Calu3 (cell line): ENCODE measurements at places on chromosomes 7 and 10.

GRCh38 chr10:24207341-24207740, 1.6 kb upstream of the KIAA1217 start:
- DNase-seq, result peak; percentile 7

GRCh38 chr7:82291931-82292330, 151.6 kb downstream of the CACNA2D1 start:
- peak; percentile 12 for DNase-seq

DNA sequence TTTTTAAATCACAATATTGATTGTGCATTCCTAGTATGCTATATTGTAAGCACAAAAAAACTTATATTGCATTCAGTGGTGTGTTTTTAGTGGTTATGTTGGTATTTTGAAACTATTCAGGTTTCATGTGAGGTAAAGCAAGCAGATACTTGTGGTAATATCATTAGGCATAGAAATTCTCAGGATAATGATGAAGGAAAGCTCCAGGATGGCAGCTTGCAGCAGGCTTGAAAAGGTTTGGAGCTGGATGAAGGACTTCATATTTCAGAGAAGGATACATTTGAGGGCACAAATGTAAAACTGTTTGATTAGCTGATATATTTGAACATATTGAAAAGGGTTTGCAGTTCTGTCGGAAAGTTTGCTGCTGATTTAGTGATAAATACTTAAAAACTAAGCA, 17.5 kb downstream of the TRIM24 start:
- DNase-seq, result no peak

GRCh38 chr7:116316838-116317628, 106.7 kb downstream of the TES start:
- peak; percentile 63 for DNase-seq

DNA sequence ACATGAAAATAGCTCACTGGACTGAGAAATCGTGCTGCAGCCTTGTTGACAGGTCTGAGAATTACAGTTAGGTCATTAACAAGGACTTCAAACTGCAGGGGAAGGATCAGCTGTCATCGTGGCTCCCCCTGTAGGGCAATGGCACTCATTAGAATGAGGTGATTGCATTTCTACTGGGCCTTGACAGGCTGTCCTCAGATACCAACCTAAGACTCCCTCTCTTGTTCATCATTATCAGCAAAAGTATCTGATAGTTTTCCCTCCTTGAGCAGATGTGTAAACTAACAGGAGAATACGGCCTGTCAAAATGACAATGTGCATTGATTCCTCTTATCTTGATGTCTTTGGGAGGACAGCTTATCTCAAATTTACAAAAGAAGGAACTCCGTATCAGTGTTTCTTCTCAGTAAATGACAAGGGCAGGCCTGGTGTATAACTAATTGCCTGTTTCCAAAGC, 648.5 kb upstream of the LRRN3 start:
- DNase-seq, result peak; percentile 67

- DNase-seq, result no peak
These were observed 24.7 kb upstream of the GRID1 start for GRCh38 chr10:86391236-86391840.

GRCh38 chr10:6283655-6284054, 80.9 kb downstream of the PFKFB3 start:
- no peak for DNase-seq

GRCh38 chr7:44505595-44505994, 15.1 kb upstream of the NUDCD3 start:
- DNase-seq, result no peak

DNA sequence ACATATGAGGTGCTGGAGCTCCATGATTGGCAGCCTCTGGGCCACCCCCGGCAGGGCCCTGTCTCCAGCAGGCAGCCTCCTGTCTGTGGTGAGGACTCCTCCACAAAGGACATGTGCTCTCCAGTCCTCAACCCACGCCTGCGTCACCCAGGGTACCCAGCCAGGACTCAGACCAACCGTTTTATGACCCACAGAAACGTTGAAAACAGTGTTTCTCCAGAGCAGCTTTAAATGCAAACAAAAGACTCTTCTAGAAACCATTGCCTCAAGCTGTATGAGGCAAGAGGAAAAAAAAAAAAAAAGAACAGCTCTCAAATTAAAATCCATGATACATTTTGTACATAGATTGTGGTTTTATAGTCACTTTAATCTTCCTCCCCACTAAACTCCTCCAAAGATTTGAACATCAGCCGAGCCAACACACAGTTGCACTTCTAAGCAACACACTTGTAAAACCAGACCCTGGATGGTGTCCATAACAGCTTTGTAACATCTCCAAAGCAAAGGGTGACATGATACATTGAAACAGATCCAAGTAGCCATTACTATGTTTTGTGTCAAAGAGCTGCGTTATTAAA, 175.0 kb upstream of the LYZL2 start:
- DNase-seq, result no peak

- DNase-seq, result no peak
These were observed 6.9 kb downstream of the CDHR1 start for GRCh38 chr10:84201244-84201606.

- no peak for DNase-seq
These were observed 1.1 kb downstream of the ZDHHC4 start for GRCh38 chr7:6578114-6579084.

- DNase-seq, result no peak
These were observed 38.6 kb upstream of the MET start for GRCh38 chr7:116633131-116633988.

DNA sequence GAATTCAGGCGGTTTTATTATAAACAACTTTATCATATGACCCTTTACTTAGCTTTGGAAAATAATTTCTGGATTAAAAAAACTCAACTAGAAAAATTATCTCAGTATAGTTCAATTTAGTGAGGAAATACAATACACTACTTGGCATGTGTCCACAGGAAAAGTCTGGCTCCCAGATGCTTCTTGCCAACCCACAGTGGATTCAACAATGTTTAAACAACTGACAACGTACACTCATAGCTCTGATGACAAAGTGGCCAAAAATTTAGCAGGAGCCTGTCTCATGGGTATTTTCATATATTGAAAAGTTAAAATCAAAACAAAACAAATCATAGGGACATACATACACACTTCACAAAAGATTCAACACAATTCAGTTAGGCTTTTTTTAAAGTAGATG, 158.8 kb downstream of the SKAP2 start:
- peak; percentile 24 for DNase-seq

DNA sequence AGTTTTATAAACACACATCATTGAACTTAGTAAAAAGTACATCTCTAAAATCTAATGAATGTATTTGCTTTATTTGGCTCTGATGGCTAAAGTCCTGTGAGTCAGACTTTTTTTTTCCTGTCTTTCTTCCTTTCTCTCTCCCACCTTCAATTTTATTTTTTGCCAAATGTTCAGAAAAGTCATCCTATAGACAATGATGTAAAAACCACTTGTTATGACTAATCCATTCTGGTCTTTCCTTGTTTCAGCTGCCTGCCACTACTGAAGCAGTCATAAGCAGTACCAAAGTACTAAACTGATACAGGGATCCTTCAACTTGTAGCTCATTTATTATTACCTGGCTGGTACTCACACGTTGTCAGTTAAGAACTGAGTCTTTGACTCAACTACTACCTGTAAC, 23.9 kb downstream of the HECTD2 start:
- DNase-seq, result no peak

DNA sequence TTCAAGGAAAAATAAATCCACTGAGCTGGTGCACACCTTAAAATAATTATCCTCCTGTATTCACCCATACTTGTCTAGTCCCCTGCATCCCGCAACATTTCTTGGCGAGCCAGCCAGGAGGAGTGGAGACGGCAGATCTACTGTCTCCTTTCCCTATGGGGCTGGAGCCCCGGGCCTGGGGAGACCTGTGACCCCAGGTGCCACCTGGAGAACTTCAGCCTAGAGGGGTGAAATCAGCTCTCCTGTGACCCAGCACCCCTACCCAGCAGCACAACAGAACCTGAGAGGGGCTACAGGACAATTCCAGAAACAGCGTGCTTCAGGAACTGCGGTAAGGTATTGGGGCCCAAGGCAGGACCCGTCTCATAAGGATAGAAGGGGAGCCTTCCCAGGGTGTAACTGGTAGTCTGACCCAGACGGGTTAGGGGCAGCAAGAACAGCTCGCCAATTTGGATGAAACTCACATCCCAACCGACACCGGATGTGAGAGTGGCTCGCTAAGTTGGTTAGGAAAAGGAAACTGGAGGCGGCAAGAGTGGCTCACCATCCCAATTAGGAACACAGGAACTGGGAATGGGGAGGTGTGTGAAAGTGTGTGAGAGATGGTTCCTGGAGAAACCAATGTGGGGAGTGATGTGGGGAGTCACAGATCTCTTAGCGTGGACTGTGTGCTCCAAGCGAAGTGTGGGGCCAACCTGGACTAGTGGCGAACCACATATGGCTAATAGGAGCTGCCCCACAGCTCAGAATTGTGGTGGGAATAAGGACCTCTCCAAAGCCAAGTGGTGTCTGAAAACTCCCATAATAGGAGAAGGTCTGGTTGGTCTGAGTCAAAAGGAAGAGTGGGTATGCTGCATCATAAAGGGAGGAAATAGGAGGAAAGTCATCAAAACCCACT, 15.1 kb upstream of the DENND2A start:
- no peak for DNase-seq

- no peak for DNase-seq
These were observed 482.9 kb upstream of the AKR1E2 start for GRCh38 chr10:4343091-4343490.

- no peak for DNase-seq
These were observed 23.5 kb upstream of the KCNMA1 start for GRCh38 chr10:77661100-77661499.

GRCh38 chr10:24494236-24494635, 229.5 kb downstream of the ARHGAP21 start:
- DNase-seq, result no peak

DNA sequence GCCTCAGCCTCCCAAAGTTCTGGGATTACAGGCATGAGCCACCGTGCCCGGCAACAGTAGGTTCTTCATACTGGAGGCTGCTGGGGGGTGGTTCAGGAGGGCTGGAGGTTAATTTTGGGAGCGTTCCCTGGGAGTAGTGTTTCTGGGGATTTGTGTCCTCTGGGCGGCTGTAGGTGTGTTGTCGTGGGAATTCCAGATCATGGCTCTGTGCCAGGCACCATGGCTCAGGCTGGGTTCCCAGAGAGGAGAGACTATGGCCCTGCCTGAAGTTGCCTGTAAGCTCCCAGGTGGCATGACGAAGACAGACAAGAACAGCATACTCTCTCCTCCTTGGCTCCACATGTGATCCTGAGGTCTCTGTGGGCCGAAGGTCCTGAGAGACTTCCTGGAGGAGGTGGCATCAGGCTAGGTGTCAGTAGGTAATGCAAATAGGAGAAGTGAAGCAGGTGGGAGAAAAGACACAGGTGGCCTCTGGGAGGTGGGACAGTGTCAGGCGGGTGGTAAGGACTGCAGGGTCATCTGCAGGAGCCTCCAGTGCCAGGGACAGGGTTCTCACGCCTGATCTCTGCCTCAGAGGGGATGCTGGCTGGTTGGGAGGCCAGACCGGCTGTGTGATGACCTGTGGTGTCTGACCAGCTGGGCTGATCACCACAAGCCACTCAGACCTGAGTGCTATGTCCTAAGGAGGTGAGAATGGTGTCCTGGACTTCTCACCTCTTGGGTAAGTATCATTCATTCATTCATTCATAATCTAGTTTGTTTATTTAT, 18.7 kb downstream of the CLIP2 start:
- DNase-seq, result no peak
